Right hindlimb (tissue), 1 donor: ENCODE measurements at places on chromosomes 7 and 10.

DNA sequence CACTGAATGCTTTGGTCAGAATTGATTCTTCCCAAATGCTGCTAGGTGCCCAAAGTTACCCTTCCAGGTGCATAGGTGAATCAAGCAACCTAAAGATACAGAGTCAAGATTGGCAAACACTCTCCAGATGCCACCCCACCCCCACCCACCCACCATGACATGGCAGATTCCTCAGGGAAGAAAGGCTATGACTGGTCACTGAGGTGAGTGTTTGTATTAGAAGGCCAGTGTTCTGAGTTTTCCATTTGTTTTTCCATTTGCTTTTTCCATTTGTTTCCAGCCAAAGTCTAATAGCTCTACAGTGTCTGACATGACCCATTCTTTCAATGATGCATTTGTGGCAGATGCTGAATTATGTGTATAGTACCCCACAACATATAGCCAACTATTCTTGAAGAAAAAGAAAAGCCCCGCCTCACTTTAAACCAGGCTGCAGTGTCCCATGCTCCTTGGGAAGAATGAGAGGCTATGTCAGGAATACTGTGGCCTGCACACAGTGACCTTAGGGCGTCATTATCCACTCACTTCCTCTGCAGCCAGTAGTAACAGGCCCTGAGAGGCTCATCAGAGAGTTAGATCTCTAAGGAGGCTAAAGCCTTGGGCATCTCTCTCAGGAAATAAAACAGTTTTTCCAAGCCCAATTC, 16.1 kb upstream of the HIBADH start:
- DNase-seq, result no peak

DNA sequence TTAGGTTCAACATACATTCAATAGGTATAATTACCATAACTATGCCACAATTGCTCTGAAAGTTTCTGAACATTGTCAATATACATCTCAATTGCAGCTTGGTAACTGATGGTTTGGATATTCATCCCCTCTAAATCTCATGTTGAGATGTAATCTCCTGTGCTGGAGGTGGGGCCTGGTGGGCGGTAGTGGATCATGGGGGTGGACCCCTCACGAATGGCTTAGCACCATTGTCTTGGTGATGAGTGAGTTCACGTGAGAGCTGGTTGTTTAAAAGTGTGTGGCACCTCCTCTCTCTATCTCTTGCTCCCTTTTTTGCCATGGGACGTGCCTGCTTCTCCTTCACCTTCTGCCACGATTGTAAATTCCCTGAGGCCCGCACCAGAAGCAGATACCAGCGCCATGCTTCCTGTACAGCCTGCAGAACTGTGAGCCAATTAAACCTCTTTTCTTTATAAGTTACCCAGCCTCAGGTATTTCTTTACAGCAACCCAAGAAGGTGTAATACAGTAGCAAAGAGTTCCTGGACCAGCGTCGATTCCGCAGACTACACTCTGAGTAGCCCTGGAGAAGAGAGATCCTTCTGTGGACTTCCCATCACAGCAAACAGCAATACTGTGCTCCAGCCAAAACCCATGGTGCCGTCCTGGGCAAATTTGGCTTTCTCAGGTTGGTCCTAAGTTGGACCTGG, 83.8 kb upstream of the GRB10 start:
- no peak for DNase-seq

GRCh38 chr7:149297034-149297755, 35.2 kb downstream of the ZNF783 start:
- DNase-seq, result no peak

GRCh38 chr10:52741851-52742250, 30.7 kb downstream of the MBL2 start:
- no peak for DNase-seq

- no peak for DNase-seq
Measured at GRCh38 chr7:1027242-1028043, 16.9 kb upstream of the GPR146 start.

DNA sequence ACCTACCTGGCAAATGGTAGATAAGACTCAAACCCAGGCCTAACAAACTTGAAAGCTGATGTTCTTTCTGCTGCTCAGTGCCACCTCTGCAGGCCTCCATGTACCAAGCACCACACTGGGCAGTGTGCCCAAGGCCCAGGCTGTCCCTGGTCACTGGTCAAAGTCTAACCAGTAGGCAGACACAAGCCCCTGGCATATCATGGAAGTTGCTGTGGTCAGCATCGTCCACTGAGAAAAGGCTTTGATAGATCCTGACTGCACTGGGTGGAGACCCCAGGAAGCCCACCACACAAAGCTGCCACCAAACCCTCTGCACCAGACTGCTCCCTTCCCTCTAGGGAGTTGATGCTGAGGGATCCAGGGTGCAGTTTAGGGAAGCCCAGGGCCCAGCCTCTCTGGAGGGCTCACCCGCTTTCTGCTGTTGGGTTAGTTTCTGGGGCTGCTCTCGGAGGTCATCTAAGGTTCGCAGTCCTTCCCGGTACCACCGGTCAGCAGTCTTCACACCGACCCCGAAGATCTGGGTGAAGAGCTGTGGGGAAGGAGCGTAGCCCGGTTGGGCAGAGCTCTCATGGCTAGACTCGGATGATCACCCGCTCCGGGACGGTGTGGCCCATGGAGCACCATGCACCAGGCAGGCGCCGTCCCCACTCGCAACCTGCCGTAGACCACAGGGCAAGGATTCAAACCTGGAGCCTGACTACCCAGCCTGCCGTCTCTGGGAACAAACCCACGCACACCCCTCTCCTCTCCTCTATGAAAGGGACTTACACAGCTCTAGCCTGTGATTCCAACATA, 6.0 kb downstream of the POLM start:
- DNase-seq, result no peak
